ENCODE measurements at places on chromosomes 4 and X. TPM values are rescaled to one million over a fixed set of nuclear protein-coding genes. Genes with fewer than 3 reads are reported as not detected.

Gene EGFL6
- 0.29 TPM for total RNA-seq

Gene ENPEP
- total RNA-seq = 1.1 TPM

Gene GSX2
- total RNA-seq = not detected

Gene LGI2
- under 0.01 TPM for total RNA-seq

Gene GYPE
- total RNA-seq = 0.29 TPM

Gene GEMIN8
- total RNA-seq = 17.0 TPM

Gene ZNF718
- total RNA-seq = 5.6 TPM

Gene LDB2
- 21.8 TPM for total RNA-seq
